NCI-H1048 (cell line): ENCODE measurements at places on chromosomes 13 and 19.
A peak's percentile ranks its signal among the peaks of the same experiment; 100 is the strongest.

- no peak for DNase-seq
Measured at GRCh38 chr19:31120952-31121351, 228.3 kb downstream of the TSHZ3 start.

DNA sequence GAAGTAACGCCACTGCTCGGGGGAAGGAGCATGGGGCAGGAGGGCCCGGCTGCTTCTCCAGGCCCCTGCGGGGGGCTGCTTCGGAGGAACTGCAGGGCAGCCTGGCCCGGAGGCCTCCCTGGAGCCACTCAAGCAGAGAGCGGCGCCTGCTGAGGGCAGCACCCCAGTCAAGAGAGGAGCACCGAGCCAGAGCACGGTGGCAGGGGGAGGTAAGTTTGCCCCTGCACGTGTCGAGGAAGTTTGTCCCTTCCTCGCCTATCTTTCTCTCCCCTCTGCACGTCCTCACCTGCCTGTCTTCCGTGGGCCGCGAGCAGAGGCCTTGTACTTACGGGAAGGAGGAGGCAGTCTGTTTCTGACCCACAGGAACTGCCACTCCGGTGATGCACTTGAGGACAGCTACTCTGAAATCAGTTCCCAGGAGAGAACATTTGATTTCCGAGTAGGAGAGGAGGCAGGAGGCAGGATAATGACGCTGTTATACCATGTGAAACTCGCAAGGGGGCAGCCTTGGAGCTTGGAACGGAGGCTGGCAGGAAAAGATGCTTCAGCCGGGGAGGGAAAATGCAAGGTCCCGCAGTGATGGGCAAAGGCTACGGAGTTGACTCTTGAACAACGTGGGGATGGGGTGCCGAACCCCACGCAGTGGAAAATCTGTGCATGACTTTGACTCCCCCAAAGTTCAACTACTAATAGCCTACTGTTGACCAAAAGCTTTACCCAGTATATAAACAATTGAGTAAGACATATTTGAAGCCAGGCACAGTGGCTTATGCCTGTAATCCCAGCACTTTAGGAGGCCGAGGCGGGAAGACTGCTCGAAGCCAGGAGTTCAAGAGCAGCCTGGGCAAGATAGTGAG lies 5.0 kb downstream of the FFAR1 start:
- peak; percentile 4 for DNase-seq

GRCh38 chr13:46520166-46520565 lies 32.8 kb upstream of the LRCH1 start:
- DNase-seq = no peak

DNA sequence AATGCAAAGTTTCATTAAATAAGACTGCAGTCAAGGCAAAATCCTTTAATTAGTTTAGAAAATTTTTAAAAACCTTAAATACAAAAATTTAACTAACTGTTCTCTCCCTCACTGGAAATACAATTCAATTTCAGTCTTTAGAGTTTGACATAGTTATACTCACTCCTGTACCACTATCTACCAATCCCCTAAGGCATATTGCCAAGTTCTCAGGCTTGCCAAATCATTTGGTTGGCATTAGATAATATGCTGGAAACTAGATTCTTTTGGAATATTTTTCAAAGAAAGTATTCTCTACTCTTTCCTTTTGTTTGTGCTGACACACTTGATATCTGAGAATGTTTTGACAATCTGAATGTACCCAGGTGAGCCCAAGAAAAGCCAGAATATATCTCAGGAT lies 77.2 kb downstream of the TSC22D1 start:
- no peak for DNase-seq

- no peak for DNase-seq
Measured at GRCh38 chr19:31659897-31660210, 310.6 kb upstream of the TSHZ3 start.
